ENCODE measurements at places on chromosomes 13 and 19.

DNA sequence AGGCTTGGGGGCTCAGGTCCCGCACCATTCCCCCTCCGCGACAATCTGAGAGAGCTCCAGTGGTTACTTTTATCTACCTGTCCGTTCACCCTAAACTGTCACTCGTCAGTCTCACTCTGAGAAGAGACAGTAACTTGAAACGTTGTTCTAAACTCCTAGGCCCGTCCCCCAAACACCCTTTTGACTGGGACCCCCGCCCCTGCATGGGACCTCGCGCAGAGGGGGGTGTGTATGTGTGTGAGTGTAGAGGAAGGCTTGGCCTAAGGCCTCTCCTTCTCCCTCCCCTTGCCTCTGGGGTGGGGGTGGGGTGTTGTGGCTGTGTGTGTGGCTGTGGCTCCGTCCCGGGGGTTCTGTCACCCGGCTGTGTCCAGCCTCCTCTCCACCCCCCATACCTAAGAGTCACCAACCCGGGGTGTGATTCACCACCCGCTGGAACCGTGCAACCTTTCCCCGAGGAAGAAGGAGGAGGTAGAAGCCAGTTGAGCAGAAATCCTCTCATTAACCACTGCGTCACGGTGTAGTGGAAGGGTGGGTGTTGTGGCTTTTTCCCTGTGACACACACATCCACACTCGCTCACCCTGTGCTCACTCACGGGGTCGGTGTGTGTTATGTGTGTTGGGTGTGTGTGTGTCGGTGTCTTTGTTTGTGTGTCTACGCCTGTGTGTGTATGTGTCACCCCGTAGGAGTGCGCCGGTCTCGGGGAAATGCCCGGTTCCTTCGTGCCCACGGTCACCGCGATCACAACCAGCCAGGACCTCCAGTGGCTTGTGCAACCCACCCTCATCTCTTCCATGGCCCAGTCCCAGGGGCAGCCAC is 2.4 kb downstream of the FOSB start:
- DNase-seq: no peak

DNA sequence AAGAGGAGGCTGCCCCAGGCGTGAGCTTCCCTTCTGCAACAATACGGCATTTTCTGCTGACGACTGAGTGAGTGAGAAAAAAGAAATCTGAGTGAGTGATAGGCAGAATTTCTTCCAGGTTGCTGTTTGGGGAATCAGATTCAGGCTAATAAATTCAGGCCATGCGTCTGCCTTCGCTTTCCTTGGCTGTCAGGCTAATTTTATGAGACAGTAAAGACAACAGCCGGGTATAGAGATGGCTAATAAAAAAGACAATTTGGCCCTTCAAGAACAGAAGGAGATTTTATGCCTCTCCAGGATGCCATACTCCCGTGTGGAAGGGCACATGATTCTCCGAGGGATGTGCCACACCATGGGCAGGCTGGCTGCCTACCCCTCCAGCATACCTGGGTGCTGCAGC is 145.9 kb upstream of the UBL3 start:
- no peak for DNase-seq

GRCh38 chr13:50936679-50937078 is 27.1 kb downstream of the RNASEH2B start:
- DNase-seq: no peak

GRCh38 chr19:6663236-6664201 is 6.4 kb downstream of the TNFSF14 start:
- DNase-seq: no peak

- no peak for DNase-seq
These were observed 506 bp upstream of the AP1M1 start for GRCh38 chr19:16197188-16197621.

- no peak for DNase-seq
These were observed 5.4 kb upstream of the PLAUR start for GRCh38 chr19:43675269-43675879.

DNA sequence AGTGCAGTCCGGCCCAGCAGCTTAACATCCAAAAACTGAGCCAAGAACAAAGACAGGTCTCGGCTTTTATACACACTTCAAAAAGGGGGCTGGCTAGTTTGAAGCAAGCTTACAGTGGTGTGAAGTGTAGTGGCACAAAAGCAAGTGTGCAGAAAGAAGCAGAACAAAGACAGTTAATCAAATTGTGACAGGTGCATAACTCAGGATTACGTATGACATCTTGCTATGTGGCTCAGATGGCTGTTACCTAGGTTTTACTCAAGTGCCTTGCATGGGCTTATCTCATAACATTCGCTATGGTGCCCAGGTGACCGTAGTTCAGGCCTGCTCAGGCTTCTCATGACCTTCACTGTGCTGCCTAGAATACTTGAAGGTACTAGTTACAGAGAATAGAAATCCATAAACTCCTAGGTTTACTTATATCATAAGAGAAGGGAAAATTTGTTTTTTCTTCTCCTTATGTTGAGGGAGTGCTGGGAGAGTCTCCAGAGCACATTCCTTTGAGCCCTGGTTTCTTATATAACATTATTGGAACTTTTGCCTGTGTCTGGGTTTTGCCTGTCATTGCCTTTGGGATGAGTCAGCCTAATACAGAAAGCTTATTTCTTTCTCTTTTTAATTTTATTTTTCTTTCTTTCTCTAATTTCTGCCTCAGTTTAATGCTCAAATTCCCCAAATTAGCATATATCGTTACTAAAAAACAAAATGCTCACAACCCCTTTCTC is 1629.1 kb upstream of the PCDH20 start:
- no peak for DNase-seq

- DNase-seq: no peak
These were observed 43.9 kb downstream of the RAP2A start for GRCh38 chr13:97477844-97478243.
